ENCODE measurements at places on chromosomes 12 and 14. TPM values are rescaled to one million over a fixed set of nuclear protein-coding genes. Genes with fewer than 3 reads are reported as not detected.

DNA sequence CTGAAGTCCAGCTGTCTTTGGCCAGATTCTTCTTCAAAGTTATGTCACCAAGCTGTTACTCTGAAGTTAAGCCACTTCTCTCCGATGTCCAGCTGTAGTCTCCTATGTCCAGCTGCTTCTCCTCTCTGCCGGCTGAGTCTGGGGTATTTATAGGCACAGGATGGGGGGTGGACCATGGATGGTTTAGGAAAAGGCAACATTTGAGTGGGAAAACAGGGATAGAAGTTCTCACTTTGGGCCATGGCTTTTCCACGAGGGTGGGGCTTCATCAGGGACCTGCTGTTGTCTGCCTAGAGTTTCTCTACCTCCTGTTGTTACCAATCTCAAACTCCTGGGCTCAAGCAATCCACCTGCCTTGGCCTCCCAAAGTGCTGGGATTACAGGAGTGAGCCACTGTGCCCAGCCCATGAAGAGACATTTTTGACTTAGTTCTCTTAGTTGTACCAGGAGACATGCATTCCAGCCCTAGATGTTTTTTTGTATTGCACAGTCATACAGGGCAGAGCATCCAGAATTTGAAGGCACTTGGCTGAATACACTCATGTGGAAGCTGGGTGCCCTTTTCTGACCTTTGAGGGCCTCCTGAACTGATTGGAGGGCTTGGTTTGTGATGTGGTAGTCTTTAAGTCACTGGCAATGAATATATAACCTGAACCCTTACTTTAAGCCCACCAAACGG lies 79.8 kb upstream of the HECTD1 start:
- no peak for DNase-seq
- H3K27ac ChIP-seq = no peak overlapping the region
- H3K36me3 ChIP-seq = no peaks in the 10 kb centered on the region
- H3K4me1 ChIP-seq = peaks cover 5% of the 10 kb centered on the region
- no peaks in the 10 kb centered on the region for H3K27me3 ChIP-seq

DNA sequence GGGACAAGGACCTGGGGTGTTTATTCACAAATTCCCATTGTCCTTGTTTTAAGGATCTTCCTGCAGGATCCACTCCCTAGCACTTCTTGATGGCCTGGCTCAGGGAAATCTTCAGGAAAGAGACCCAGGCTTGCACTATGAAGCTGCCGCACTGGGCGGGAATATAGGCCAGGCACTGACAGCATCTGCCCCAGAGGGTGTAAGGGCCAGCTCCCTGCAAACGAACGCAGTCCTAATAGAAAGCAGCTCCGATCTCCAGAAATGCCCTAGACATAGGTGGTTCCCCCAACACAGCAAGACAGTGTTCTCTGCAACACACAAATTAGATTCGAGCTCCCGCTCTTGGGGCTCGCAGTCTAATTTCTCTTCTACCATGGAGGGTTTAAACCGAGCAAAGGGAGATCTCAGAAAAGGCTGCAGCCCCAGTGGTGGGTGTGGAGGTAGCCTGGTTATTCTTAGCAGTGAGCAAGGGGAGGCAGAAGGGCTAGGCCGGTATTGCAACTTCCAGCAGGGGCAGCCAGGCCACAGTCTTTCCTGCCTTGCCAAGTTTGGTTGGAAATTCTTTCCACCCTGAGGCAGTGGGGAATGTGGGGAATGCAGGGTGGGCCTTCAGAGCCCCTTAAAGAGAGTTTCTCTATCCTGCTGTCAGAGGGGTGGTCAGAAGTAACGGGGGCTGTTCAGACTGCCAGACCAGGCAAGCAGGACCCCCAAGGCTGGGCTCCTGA lies 16.1 kb upstream of the WSCD2 start:
- no peaks in the 10 kb centered on the region for H3K36me3 ChIP-seq
- DNase-seq = no peak
- H3K27ac ChIP-seq = no peak overlapping the region
- no peak overlapping the region for H3K4me3 ChIP-seq
- H3K4me1 ChIP-seq = no peaks in the 10 kb centered on the region

DNA sequence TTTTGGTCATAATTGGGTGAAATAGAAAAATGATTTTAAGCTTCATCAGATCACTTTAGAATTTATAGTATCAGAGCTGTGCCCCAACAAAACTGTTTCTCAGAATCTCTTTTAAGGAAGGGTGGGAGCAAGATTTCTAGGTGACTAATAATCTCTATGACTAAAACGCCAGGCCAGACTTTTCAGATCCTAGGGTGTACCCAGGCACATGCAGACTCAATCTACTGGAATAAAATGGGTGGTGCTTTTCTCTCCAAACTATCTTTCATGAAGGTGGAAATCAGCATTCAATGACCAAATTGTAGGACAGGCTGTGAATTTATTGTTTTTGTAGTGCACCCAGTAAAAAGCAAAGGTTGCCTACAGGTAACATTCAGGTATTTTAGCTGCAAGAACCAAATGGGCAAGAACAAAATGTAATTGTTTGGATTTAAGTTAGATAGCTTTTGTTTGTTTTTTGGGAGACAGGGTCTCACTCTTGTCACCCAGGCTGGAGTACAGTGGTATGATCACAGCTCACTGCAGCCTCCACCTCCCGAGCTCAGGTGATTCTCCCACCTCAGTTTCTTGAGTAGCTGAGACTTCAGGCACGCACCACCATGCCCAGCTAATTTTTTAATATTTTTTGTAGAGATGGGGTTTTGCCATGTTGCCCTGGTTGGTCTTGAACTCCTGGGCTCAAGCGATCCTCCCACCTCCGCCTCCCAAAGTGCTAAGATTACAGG lies 49.5 kb downstream of the PPP2R5C start:
- H3K36me3 ChIP-seq = peaks cover 44% of the 10 kb centered on the region
- H3K27ac ChIP-seq = peak overlapping the region; percentile 98
- H3K4me1 ChIP-seq = peaks cover 60% of the 10 kb centered on the region
- H3K27me3 ChIP-seq = no peaks in the 10 kb centered on the region
- peak overlapping the region; percentile 86 for H3K4me3 ChIP-seq

- no peak overlapping the region for H3K4me3 ChIP-seq
- DNase-seq = no peak
- H3K27me3 ChIP-seq = no peaks in the 10 kb centered on the region
- H3K27ac ChIP-seq = peak overlapping the region; percentile 60
Measured at GRCh38 chr14:92670160-92670559, 78.3 kb downstream of the LGMN start.

GRCh38 chr12:52082988-52083637 lies 3.6 kb downstream of the SMIM41 start:
- peak; percentile 74 for DNase-seq
- peaks cover 4% of the 10 kb centered on the region for H3K4me1 ChIP-seq
- no peaks in the 10 kb centered on the region for H3K27me3 ChIP-seq
- no peak overlapping the region for H3K27ac ChIP-seq
- no peak overlapping the region for H3K4me3 ChIP-seq
- no peaks in the 10 kb centered on the region for H3K36me3 ChIP-seq

GRCh38 chr14:24705840-24706239 lies 71.8 kb upstream of the GZMB start:
- H3K27me3 ChIP-seq = peaks cover 4% of the 10 kb centered on the region
- H3K27ac ChIP-seq = no peak overlapping the region
- DNase-seq = no peak
- no peaks in the 10 kb centered on the region for H3K4me1 ChIP-seq

GRCh38 chr12:4505376-4505986 lies 33.2 kb upstream of the RAD51AP1 start:
- no peak overlapping the region for H3K27ac ChIP-seq
- DNase-seq = no peak
- peaks cover 14% of the 10 kb centered on the region for H3K36me3 ChIP-seq
- H3K27me3 ChIP-seq = no peaks in the 10 kb centered on the region

DNA sequence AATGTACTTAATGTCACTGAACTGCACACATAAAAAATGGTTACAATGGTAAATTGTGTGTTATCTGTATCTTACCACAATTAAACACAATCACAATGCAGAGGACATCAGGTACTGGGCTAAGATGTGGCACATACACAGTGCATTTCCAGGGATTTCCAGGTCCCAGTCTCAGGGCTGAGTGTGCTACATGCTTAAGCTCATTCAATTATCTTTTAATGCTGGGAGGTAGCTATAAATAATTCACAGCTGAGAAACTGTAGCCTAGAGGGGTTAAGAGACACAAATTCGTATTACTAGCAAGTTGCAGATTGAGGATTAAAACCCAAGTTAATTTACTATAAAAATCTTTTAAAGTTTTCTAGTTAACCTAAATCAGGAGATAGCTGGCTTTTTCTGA lies 67.1 kb downstream of the CRACR2A start:
- no peaks in the 10 kb centered on the region for H3K27me3 ChIP-seq
- DNase-seq = no peak
- H3K4me1 ChIP-seq = no peaks in the 10 kb centered on the region
- no peak overlapping the region for H3K4me3 ChIP-seq

- H3K4me3 ChIP-seq = no peak overlapping the region
- no peak overlapping the region for H3K27ac ChIP-seq
- DNase-seq = no peak
- H3K4me1 ChIP-seq = no peaks in the 10 kb centered on the region
- no peaks in the 10 kb centered on the region for H3K36me3 ChIP-seq
Measured at GRCh38 chr14:79421811-79422210, 789.5 kb downstream of the DIO2 start.

The PLCZ1 gene
- not detected for total RNA-seq

The MYF6 gene
- total RNA-seq = not detected
